ENCODE measurements at places on chromosomes 3 and 15.

DNA sequence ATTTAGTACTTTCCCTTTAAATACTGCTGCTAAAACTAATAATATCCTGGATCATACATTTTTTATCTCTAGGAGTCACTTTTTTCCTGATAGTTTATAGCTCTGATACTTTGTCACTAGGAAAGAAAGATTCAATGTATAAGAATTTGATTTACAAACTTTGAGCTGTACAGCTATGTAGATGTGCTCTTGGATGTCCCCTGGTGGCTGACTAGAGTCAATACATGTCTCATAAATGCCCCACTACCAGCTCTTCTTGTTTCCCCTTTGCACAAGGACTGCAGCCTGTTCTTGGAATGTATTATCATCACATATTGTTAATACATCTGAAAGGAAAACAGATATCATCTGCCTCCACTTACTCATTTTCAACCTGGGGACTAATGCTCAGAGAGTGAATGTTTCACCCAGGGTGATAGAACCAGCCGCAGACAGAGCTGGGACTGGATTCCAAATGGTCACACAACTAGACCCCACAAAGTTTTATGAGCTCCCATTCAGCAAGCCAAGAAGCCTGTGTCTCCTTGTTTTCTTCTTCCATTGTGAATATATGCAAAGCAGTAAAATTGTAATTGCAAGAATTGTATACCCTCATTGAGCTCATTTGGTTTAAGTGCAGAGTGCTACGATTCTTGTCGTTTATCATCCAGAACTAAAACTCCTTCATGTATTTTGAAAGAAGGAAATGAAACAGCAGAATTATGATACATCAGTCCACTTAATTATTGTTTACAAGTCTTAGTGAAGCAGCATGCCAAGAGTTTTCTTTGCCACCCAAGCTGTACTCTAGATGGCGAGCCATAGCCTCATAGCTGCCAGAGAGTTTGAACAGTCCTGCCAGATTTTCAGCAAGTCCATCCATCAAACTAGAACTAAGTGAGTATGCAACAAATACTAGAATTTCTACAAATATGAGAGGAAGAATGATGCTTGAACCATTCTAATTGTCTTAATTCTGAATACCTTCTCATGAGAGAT lies 261.6 kb upstream of the LMCD1 start:
- peak; percentile 45 for DNase-seq

DNA sequence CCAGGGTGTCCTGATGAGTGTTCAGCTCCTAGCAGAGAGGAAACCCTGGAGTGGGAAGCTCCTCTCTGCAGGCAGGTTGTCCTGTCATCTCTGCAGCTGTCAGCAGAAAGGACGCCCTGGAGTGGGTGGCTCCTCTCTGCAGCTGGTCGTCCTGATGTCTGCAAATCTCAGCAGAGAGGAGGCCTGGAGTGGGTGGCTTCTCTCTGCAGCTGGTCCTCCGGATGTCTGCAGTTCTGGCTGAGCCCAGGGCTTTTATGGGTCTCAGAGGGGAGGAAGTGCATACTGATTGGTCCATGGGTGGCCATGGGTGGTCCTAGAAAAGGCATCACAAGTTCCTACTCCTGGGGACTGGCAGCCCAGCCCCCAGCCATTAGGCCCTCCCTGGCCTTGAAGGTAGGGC lies 102.6 kb upstream of the BNIP2 start:
- DNase-seq: no peak

- no peak for DNase-seq
These were observed 192.4 kb downstream of the CADPS start for GRCh38 chr3:62682826-62683225.

- DNase-seq: no peak
These were observed 134.5 kb downstream of the MECOM start for GRCh38 chr3:169529013-169529412.

DNA sequence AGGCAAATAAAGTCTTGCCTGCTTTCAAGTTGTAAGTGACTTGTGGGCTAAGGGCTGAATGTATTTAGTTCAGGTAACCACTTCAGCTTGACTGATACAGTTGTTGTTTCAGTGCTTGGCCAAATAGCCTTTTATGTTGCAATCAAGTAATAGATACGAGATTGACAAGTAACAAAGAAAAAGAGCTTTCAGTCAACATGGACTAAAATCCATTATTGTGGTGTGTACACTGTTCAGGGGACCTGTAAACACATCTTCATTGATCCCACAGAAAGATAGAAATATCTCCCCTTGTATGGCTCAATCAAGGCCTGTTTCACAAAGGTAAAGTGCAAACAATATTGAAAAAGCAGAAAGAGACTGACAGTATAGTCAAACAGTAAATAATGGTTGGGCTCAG lies 224.8 kb upstream of the TMCO5A start:
- DNase-seq: no peak

DNA sequence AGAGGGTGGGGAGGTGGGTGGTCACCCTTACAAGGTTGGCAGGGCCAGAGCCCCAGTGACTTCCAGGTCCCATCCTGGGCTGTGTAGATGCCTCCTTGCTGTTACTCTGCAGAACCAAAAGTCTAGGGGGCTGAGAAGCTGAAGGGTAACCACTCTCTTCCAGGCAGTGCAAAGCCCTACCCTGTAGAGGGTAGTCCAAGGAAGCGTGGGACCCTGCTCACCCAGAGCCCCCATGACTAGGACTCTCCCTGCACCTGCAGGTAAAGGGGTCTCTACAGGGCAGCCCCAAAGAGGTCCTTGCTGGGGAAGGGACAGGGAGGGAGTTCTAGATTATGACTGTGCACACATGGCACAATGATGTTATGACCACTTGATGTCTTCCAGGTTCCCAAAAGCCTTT lies 14.2 kb downstream of the GHRL start:
- DNase-seq: no peak

DNA sequence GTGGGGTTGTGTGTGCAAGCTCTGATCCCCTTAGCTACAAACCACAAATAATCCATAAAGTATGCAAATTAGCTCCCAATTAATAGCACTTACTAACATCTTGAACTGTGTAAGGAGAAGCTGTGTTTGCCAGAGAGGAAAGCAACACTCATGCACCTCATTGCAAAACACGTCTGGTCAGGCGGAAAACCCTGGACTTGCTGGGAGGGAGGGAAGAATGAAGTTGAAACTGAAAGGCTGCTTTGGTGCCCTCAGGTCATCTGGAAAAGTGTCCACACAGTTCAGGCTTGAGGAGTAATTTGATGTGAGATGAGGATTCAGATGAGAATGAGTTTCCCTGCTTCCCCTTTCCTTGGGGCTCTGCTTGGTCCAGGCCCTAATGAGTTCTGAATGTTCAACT lies 185.5 kb upstream of the ANKRD28 start:
- DNase-seq: peak; percentile 85

DNA sequence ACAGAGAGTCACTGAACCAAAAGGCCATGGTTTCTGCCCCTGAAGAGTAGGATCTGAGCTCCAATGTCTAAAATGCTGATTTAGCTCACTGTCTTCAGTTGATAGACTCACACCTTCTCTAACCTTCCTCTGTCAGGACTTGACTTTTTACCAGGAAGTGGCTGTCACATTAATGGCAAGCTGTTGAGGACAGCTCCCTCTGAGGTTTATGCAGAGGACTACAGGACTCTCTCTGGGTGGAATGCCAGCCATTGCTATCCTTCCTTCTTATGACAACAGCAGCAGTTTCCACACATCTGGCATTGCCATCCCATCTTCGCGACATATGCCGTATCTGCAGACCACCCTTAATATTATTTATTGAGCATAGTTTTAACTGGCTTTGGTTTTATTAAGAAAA lies 103.8 kb upstream of the PRICKLE2 start:
- DNase-seq: no peak

- DNase-seq: no peak
These were observed 101.3 kb downstream of the THRB start for GRCh38 chr3:24393316-24393715.

DNA sequence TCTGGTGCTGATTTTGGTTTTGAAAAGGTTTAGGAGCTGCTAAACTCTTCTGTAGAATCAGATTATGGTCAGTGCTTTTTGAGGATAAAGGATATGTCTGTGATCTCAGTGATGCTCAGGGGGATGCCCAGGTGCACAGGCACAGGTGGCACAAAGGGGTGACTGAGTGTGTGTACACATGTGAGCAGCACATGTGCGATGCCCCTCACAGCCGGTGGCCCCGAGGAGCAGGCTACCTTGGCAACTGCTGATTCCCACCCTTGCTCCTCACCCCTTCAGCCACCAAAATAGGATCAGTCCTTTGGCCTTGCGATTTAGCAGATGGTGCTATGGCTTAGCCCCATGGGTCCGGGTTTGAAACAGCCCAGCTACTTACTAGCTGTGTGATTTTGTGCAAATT lies 51.1 kb downstream of the POMGNT2 start:
- DNase-seq: no peak

DNA sequence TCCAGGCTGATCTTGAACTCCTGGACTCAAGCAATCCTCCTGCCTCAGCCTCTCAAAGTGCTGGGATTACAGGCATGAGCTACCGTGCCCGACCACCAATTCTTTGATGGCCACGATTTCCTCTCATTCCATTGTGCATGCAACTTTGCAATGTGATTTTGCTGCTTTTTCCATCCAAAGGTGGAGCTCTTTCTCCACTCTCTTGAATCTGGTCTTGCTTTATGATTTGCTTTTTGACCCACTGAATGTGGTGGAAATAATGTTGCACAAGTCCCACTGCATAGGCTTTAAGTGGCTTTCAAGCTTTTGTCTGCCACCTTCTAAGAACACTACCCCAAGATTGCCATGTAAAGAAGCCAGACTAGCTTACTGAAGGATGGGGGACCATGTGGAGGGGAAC lies 10.6 kb downstream of the RPS27L start:
- no peak for DNase-seq

GRCh38 chr3:39933986-39934693 lies 124.7 kb downstream of the MYRIP start:
- DNase-seq: no peak

DNA sequence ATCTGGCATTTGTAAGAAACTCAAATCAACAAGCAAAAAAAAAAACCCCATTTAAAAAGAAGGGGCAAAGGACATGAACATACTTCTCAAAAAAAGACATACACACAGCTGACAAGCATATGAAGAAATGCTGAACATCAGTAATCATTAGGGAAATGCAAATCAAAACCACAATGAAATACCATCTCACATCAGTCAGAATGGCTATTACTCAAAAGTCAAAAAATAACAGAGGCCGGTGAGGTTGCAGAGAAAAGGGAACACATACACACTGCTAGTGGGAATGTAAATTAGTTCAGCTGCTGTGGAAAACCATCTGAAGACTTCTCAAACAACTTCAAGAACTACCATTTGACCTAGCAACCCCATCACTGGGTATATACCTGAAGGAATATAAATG lies 199.4 kb upstream of the THBS1 start:
- DNase-seq: peak; percentile 43

- DNase-seq: no peak
These were observed 733.7 kb downstream of the TBL1XR1 start for GRCh38 chr3:176463610-176464009.

GRCh38 chr3:69970827-69971226 lies 28.7 kb upstream of the SAMMSON start:
- no peak for DNase-seq

DNA sequence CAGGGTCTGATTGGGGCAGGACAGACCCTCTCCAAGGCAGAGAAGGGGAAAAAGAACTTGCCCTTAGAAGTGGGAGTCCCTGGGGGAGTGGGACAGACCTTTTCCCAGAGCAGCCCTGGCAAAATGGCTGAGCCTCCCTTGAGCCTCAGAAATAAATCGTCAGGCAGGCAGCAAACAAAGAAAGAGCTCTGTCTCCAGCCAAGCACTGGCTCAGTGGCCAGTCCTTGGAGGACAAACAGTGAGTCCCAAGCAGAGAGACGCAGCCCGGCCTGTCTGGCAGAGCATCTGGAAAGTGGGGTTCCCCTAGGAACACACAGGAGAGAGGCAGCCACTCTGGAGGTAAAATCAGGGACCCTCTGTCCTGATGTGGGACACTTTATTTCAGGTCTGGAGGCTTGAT lies 1.8 kb downstream of the SLC6A1 start:
- no peak for DNase-seq

GRCh38 chr3:184059424-184059823 lies 6.6 kb downstream of the HTR3C start:
- no peak for DNase-seq

DNA sequence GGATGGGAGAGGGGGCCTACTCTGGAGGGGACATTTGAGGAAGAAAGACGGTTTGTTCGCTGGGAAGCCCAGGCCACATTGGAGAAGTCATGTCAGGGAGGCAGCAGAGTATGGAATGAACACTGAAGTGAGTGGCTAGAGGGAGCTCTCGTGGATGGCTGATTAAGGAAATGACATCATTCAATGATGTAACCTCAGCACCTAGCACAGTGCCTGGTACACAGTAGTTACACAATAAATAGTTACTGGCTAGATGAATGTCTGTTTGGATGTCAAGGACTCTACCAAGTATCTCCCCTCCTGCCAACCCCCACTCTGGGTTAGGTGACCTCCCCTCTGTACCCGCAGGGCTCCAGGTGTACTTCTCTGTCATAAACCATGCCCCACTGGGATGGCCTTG lies 121.1 kb downstream of the CLSTN2 start:
- no peak for DNase-seq

DNA sequence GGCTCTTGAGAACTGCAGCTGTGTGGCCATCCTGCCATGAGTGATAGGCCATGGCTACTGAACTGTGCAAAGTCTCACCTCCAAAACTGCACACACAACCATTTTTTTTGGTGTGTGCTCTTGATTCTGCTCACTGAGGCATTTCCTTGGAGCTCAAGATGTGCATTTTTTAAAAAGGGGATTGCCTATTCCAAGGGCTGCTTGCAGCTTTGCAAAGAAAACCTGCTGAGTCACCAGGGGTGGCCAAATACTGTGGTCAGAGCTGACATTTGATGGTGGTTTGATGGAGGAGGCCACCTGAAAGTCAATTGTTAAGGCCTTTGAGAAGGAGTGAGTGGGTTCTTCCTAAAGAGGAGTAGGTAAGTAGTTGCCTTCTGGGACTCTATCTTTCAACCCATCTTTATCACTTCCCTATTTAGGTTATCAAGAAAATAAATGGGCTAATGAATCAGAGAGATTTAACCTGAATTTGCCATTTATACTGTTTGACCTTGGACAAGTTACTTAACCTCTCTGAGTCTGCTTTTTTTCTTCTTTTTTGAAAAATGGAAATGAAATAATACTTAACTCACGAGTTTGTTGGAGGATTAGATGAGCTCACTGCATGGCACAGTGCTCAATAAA lies 87.9 kb downstream of the CHST2 start:
- peak; percentile 22 for DNase-seq

DNA sequence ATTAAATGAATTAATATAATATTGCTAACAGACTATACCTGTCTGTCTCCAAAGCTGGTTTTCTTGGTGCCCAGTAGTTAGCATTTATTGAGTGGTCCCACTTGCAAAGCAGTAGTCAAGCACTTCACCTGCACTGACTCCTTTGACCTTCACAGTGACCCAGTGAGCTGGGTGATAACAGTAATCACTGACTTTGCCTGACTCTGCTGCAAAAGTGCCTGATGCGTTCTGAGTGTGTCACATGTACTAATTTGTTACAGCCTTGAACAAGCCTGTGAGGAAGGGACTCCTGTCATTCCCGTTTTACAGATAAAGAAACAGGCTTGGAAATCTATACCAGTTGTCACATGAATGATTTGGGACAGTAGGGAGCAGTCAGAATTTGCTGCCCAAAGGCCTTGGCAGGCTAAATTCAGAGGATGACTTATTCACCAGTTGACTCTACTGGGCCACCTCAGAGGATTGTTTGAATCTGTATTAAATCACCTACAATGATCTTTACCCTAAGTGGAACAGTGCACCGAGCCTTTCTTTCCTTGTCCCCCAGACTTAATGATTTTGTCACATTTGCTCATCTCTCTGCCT lies 116.6 kb upstream of the PLXNA1 start:
- no peak for DNase-seq
